ENCODE measurements at places on chromosomes 3 and 15. TPM values are rescaled to one million over a fixed set of nuclear protein-coding genes. Genes with fewer than 3 reads are reported as not detected.

DNA sequence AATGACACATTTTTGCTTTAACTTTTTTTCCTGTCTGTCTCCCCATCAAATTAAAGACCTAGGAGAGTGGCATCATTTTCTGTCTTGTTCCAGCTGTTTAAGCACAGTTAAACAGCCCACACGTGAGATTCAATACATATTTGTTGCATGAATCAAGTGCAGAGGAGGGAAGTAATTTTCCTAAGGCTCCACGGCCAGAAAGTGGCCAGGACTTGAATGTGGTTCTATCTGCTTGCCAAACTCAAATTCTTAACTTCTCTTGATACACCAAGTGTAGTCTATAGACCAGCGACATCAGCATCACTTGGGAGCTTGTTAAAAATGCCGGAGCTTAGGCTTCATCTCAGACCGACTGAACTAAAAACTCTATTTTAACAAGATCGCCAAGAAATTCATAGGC is 724.8 kb upstream of the CFAP20DC start:
- DNase-seq, result peak; percentile 10

Gene ALS2CL
- 13.0 TPM for total RNA-seq

GRCh38 chr15:88108991-88109390 is 147.5 kb downstream of the NTRK3 start:
- no peak for DNase-seq

DNA sequence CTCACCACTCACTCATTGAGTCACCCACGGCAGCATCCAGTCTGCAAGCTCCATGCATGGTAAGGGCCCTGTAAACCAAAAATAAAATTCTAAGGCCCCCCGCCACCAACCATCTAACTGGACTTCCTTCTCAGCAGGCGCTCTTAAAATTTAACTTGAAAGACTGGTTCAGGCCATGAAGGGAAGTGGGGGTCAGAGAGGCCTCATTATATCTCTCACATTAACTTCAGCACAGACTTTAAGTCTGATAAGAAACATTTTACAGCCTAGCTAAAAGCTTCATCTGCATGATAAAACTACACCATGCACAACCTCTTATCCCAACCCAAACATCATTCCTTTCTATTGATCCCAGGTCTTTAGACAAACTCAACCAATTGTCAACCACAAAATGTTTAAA is 38.5 kb downstream of the FBLN2 start:
- no peak for DNase-seq

DNA sequence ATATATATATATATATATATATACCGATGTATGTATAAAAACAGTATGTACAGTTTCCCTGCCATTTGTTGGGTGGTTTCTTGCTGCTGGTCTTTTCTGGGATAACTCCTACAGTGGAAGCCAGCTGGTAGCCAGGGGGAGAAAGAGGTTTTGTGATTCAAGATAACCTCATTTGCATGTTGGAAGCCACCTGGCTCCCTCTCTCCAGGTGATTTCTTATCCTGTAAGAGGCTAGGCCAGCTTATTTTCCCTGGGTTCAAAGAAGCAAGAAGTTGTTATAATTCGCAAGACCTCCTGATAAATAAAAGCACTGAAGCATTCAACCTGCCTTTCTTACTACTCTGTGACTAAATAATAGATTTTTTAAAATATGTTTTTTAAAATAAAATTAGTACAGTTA is 443.3 kb downstream of the VGLL3 start:
- no peak for DNase-seq

Gene GOLGA8O
- 1.8 TPM for total RNA-seq

GRCh38 chr3:100993309-100993708 is at the start of gene ABI3BP:
Gene ABI3BP, minus strand, starts transcription at chr3:100993421. Its CDS starts 37 bp downstream, at chr3:100993384.
- peak; percentile 68 for DNase-seq

DNA sequence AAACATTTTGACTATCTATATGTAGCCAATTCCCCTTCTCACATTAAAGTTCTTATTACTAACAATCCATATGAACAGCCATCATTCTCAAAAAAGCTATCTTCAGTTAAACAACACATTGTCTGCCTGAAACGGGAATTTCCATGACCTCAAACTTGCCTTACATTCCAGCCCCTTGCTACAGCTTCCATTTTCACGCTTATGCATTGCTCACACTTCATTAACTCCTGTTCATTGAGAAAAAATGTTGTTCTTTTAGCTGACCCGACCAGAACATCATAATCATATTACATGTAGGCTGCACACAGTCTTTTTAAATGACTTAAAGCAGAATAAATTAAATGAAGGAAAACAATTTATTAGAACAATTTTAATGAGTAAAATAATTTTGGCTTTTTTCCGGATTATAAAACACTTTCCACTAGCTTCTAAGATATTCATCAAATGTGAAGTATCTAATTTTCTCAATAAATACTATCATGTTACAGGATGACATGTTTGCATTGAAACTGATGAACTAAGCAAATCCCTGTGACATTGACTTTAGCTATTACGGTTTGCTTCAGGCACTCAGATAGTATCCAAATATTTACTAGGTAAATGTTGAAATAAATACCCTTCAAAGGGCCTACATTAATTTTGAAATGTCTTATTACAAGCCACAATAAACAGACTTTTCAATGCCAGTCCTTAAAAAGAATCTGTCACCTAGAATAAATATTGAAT is 49.9 kb downstream of the P3H2 start:
- no peak for DNase-seq

DNA sequence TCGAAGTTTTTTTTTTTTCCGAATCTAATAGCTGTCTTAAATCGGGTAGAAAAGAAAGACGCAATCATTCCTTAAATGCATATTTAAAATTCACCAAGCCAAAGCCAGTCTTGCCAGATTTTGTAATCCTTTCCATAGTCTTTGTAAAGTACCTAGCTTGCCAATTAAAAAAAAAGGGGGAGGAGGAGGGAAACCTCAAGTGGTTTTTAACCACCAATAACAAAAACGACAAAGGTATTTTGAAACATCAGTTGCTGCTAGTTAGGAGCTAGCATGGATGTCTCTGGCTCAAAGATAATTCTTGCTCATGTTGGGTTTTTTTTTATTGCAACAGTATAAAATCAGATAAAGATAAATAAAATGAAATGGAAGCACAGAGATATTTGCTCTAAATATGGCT is 187.9 kb downstream of the MECOM start:
- DNase-seq, result no peak

DNA sequence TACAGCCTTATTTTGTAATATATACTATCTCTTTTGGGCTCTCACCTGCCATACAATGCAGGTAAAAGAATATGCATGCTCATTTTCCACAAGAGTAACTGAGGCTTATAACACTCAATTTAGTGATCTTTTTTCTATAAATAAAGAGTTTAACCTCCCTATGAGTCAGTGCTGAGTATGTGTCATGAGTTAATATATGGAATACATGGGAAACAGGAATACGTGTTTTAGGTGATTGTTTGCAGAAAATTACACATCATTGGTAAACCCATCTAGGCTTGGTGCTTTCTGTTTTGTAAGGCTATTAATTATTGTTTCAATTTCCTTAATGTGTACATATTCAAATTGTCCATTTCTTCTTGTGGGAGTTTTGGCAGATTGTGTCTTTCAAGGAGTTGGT is 411.3 kb downstream of the GRM7 start:
- no peak for DNase-seq

- DNase-seq, result no peak
These were observed 73.0 kb downstream of the TFRC start for GRCh38 chr3:196008929-196009328.

DNA sequence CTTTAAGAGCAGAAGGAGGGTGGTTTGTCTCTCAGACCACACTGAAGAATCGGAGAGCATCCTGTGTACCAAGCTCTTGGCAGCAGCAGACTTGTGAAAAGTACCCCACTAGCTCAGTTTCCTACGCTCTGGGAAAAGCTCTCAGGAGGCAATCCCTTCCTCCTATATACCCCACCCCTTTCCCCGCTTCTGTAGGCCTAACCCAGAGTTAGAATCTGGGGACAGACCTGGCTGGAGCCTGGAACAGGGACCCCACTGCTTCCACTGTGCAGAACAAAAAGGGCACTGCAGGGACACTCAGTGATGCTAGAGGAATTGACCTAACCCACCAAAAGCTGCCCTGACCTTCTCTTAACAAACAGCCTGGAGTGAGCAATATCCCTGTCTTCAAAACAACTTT is 70.0 kb upstream of the CCDC39 start:
- no peak for DNase-seq

- DNase-seq, result no peak
These were observed 91.4 kb upstream of the POU1F1 start for GRCh38 chr3:87367736-87368135.

Gene ARHGAP31
- 46.5 TPM for total RNA-seq

Gene CCDC54
- not detected for total RNA-seq

- DNase-seq, result peak; percentile 95
These were observed at the start of gene KPNA4 for GRCh38 chr3:160565442-160566403. Gene KPNA4, minus strand, starts transcription at chr3:160565571. Its CDS starts 289 bp downstream, at chr3:160565282.

Gene SMCO1
- not detected for total RNA-seq

DNA sequence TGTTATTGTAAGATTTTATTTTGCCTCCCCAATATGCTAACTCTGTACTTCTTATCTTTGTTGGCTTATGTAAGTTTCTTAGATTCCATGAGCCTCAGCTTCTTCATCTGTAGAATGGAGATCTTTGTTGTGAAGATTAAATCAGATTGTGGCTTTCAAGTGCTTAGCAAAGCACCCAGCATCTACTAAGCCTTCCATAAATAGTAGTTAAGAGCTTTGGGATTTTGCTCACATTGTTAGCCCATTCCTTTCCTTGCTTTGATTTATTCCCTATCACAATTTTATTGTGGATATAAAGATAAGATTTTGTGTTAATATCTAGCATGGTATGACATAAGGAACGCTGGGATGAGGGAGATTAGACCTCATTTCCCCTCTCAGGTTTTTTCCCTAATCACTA is 501.4 kb downstream of the PYDC2 start:
- no peak for DNase-seq

GRCh38 chr3:31462050-31462569 is 70.6 kb upstream of the STT3B start:
- no peak for DNase-seq

DNA sequence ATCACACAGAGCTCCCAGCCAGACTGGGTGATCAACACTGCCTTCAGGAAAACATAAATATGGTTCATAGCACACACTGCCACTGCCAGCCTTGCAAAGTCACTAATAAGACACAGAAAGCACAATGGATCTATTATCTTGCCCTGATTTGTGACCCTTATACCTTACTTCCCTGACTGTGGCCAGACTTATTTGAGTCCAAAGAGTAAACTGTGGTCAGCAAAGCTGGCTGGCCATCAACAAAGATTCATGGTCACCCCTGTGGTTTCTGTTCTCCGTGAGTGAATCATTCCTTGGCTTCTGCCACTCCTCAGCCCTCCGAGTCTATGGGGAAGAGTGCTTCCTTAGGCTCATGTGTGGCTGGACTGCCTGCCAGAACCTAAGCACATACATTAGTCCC is 437.7 kb downstream of the RAP2B start:
- DNase-seq, result no peak

Gene SEMA3B
- total RNA-seq, result 262 TPM

- DNase-seq, result no peak
These were observed 270.0 kb upstream of the TBC1D5 start for GRCh38 chr3:18012436-18012835.

DNA sequence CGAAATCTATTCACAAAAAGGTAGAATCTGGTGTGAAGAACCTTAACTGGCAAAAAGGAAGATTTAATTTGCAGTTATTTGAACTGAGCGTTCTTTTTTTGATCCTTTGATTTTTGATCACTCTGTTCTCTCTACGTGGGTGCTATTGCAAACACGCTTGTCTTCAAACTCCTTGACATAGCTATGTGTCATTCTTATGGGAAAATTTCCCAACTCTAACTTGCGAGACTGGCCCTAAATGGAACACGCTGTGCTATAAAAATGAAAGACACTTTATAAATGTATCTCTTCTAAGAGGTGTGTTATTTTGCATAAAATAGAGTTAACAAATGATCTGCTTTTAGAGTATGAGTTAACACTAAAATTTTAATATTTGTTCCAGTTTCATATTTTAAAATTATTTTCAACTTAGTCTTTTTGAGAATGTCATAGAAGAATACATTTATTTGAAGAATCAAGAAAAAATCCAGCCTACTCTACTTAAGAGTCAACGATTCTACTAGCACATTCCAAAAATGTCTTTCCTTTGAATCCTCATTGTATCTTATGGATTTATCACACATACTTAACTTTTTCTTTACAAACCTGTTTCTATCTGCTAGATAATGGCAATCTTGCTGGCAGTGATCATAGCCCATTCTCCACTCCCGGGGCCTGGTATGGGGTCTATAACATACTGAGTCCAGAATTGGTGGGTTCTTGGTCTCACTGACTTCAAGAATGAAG is 610.0 kb upstream of the TBL1XR1 start:
- no peak for DNase-seq

Gene CASR
- not detected for total RNA-seq

DNA sequence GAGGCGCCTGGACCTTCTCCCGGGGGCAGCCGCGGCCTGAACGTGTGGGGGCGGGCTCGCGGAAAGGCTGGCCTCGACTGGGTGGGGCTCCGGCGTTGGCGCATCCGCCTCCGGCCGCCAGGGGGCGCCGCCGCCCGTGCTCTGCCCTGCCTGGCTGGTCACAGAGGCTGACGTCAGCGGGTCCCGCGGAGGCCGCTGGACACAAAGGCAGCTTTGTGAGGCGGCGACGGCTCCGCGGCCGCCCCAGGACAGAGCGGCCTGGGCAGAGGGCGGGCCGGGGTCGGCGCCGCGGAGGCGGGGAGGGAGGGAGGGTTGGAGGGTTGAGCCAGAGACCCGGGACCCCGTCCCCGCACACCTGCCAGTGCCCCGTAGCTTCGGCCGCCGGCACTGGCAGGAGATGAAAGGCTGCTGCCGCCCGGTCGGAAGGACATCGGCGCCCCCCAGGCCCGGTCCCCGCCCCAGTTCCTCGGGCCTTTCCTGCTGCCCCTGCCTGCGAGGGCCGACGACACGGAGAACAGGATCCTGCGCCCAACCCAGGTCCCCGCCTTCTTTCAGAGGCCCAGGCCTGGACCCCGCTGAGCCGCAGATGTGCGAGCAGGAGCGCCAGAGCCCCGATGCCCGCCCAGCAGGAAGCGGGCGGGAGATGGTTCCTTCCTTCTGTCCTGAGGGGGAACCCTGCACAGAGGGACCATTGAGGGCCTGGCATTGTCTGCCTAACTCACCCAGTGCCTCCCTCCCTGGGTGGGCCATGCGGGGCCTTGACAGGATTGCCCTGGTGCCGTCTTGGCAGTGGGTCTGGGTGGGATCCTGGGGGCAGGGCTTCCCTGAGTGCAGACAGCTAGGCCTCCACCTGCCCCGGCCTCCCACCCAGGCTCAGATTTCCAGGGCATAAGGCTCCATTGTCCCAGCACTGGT is 8.7 kb upstream of the SEMA3B start:
- peak; percentile 93 for DNase-seq
